ENCODE measurements at places on chromosomes 6 and 20. TPM values are rescaled to one million over a fixed set of nuclear protein-coding genes. Genes with fewer than 3 reads are reported as not detected.

ZBP1 gene
- total RNA-seq, result not detected

GRCh38 chr20:17169585-17170136, 57.2 kb upstream of the PCSK2 start:
- no peaks in the 10 kb centered on the region for H3K4me1 ChIP-seq
- no peak for DNase-seq
- no peak overlapping the region for H3K27ac ChIP-seq
- H3K4me3 ChIP-seq, result no peak overlapping the region
- H3K27me3 ChIP-seq, result no peaks in the 10 kb centered on the region

FILIP1 gene
- 87.3 TPM for total RNA-seq

GRCh38 chr6:100617633-100618350, 153.1 kb upstream of the SIM1 start:
- no peaks in the 10 kb centered on the region for H3K27me3 ChIP-seq
- no peak overlapping the region for H3K4me3 ChIP-seq
- H3K4me1 ChIP-seq, result no peaks in the 10 kb centered on the region
- no peaks in the 10 kb centered on the region for H3K36me3 ChIP-seq
- no peak for DNase-seq

- H3K4me3 ChIP-seq, result no peak overlapping the region
- DNase-seq, result peak; percentile 22
- no peaks in the 10 kb centered on the region for H3K36me3 ChIP-seq
Measured at GRCh38 chr20:17790296-17790695, 90.5 kb downstream of the BANF2 start.

- H3K27ac ChIP-seq, result peak overlapping the region; percentile 66
- peaks cover 4% of the 10 kb centered on the region for H3K4me1 ChIP-seq
- DNase-seq, result peak; percentile 62
- H3K4me3 ChIP-seq, result peak overlapping the region; percentile 76
Measured at GRCh38 chr20:48826883-48827771, 672 bp downstream of the PREX1 start.

- DNase-seq, result no peak
- no peaks in the 10 kb centered on the region for H3K4me1 ChIP-seq
- no peak overlapping the region for H3K4me3 ChIP-seq
- no peak overlapping the region for H3K27ac ChIP-seq
- no peaks in the 10 kb centered on the region for H3K27me3 ChIP-seq
Measured at GRCh38 chr6:17004269-17004668, 97.6 kb upstream of the STMND1 start.

NKX2-2 gene
- total RNA-seq, result not detected

GRCh38 chr6:2502096-2502997, 248.4 kb downstream of the MYLK4 start:
- H3K4me3 ChIP-seq, result no peak overlapping the region
- peaks cover 1% of the 10 kb centered on the region for H3K27me3 ChIP-seq
- H3K27ac ChIP-seq, result no peak overlapping the region
- H3K4me1 ChIP-seq, result no peaks in the 10 kb centered on the region
- DNase-seq, result no peak

DNA sequence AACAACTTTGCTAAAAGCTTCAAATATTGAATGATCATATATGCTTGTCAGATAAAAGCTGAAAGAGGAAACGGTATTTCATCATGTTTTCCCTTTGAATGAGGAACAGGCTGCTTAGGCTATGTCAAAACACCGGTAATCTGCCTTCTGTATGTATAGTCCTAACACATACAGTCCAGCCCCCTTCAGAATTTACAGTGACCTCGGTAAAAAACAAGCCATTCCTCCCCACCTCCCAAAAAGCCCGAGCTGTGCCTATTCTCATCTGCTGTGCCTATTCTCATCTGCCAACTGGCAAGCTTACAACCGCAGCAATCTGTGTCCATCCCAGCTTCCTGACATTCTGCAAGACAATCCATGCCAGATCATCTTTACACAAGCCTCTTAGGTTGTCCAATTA, 26.8 kb upstream of the UBE2J1 start:
- H3K4me3 ChIP-seq, result no peak overlapping the region
- H3K27me3 ChIP-seq, result no peaks in the 10 kb centered on the region
- no peak for DNase-seq
- peaks cover 35% of the 10 kb centered on the region for H3K4me1 ChIP-seq
- H3K27ac ChIP-seq, result peak overlapping the region; percentile 75
- no peaks in the 10 kb centered on the region for H3K36me3 ChIP-seq

RAET1L gene
- not detected for total RNA-seq

GABRR1 gene
- total RNA-seq, result not detected

DNA sequence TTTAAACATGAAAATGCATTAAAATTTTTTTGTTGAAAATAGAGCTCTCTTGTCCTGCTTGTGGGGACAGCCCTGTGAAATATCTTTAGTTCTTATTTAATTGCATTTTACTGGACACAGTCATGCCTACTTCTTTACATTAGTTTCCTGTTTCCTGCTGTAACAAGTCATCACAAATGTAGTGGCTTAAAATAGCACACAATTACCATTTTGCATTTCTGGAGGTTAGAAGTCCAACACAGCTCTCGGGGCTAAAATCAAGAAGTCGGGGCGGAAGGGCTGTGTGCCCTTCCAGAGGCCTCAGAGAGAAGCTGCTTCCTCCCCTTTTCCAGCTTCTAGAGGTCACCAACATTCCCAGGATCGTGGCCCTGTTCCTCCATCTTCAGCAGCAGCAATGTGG, 29.4 kb downstream of the PNLDC1 start:
- no peaks in the 10 kb centered on the region for H3K36me3 ChIP-seq
- no peaks in the 10 kb centered on the region for H3K27me3 ChIP-seq
- DNase-seq, result no peak
- H3K4me1 ChIP-seq, result peaks cover 7% of the 10 kb centered on the region
- no peak overlapping the region for H3K4me3 ChIP-seq

SLC24A3 gene
- 24.4 TPM for total RNA-seq

- no peaks in the 10 kb centered on the region for H3K36me3 ChIP-seq
- no peaks in the 10 kb centered on the region for H3K4me1 ChIP-seq
- peaks cover 13% of the 10 kb centered on the region for H3K27me3 ChIP-seq
- H3K4me3 ChIP-seq, result peak within 1 kb of the TSS; percentile 72
Measured at GRCh38 chr6:70956451-70957283, at the start of gene B3GAT2. Gene B3GAT2, minus strand, starts transcription at chr6:70957060. Its CDS starts 631 bp downstream, at chr6:70956429.

GRCh38 chr20:9919271-9920014, 80.6 kb upstream of the PAK5 start:
- no peaks in the 10 kb centered on the region for H3K4me1 ChIP-seq
- H3K36me3 ChIP-seq, result no peaks in the 10 kb centered on the region
- no peak for DNase-seq
- no peaks in the 10 kb centered on the region for H3K27me3 ChIP-seq

GJA1 gene
- 10.2 TPM for total RNA-seq
